ENCODE measurements at places on chromosomes 4 and X.

GRCh38 chr4:99878604-99879003 is 15.6 kb downstream of the LAMTOR3 start:
- no peak for DNase-seq

GRCh38 chrX:131988236-131988635 is 34.9 kb upstream of the STK26 start:
- DNase-seq, result no peak

GRCh38 chr4:105558277-105558676 is 5.9 kb downstream of the ARHGEF38 start:
- DNase-seq, result no peak

DNA sequence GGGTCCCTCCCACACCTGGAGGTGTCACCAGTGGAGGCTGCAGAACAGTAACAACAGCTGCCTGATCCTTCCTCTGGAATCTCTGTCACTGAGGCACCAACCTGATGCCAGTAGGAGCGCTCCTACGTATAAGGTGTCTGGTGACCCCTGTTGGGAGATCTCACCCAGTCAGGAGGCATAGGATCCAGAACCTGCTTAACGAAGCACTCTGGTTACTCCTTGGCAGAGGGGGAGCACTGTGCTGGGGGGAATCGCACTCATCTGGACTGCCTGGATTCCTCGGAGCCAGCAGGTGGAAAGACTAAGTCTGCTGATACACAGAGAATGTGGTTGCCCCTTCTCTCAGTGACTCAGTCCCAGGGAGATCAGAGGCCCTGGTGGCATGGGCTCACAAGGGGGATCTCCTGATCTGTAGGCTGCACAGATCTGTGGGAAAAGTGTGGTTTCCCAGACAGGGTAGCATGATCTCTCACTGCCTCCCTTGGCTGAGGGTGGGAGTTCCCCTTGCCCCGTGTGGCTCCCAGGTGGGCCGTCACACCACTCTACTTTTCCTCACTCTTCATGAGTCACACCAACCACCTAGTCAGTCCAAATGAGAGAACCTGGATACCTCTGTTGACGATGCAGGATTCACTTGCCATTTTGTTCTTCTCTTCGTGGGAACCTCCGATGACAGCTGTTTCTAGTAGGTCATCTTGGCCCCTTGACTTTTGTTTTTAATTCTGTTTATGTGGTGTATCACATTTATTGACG is 305.9 kb downstream of the IDS start:
- no peak for DNase-seq

DNA sequence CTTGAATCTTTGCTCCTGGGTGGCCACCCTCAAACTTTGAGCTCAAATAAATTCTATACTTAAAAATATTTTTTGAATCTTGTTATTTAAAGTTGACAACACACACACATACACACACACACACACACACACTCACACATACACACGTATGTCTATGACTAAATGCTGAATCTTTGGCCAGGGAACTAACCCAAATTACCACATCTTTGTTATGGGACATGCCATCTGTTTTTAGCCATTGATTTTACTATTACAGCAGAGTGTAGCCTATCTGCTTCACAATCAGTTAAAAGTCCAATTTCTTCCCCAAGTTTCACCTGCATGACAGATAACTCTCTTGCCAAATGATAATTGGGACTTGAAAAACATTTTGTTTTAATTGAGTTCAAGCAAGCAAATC is 45.0 kb upstream of the USP46 start:
- no peak for DNase-seq

- DNase-seq, result no peak
These were observed 11.6 kb upstream of the ARHGAP36 start for GRCh38 chrX:131046596-131046995.

GRCh38 chr4:127080141-127080540 is 552.6 kb upstream of the INTU start:
- no peak for DNase-seq

DNA sequence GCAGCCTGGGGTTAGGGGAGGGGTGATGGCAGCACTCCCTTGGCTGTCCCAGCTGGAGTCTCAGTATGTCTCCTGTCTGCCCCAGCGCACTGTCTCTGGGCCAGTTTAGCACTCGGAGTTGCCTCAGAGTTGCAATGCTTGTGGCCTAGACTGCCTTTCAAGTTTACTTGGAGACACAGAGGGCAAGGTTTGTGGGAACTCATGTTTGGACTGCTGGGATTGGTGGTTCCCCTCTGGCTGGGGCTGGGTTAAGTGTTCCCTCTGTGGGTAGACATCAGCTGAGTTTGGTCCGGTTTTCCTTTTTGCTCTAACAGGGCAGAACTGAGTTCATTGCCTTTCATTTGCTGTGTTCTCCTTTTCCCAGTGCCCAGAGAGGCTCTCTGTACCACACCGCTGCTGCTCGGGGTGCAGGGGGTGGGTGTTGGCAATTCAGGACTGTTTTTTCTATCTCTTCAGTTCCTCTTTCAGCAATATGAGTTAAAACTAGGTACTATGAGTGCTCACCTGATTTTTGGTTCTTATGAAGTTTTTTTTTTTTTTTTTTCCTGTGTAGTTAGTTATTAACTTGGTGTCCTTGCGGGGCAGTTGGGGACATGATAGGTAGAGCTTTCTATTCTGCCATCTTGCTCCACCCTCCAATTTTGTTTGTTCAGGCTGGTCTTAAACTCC is 17.2 kb downstream of the RAB33B start:
- no peak for DNase-seq

DNA sequence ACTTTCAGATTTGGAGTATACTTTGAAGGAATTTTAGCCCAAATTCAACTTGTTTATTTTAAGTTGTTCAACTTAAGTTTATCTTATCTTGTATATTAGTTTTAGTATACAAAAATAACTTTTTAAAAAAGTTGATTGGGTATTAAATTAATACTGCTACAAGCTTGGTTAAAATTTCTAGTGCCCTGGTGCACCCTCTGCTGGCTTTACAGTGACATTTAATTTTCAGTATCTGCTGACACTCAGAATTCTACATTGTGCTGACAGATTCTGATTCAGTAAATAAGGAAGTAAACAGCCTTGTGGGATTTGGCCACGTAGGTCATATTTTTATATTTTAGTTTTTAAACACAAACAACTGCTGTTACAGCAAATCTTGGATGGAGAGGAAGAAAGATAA is 2.9 kb downstream of the EDA start:
- DNase-seq, result no peak

- DNase-seq, result peak; percentile 17
These were observed 69.4 kb upstream of the AGA start for GRCh38 chr4:177511611-177512010.

- no peak for DNase-seq
These were observed 38.6 kb upstream of the NEIL3 start for GRCh38 chr4:177271091-177271490.

GRCh38 chr4:111018216-111018615 is 395.3 kb upstream of the PITX2 start:
- DNase-seq, result no peak

DNA sequence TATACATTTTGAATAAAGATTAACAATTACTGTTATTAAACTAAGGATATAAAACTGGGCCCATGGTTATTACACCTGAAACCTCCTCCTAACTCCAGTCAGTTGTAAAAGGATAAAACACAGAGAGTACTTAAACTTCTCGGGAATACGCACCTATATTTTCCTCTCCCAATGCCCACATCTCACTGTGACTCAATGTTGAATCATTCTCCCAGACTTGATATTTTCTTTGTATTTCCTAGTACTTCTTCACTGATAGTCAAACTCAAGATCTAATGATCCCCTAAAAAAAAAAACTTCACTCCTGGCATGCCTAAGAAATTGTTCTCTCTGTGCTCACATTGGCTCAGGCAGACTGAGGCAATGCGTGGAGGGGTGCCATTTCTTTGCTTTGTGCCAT is 212.5 kb upstream of the DKK2 start:
- DNase-seq, result no peak

- DNase-seq, result no peak
These were observed 32.7 kb downstream of the NFKB1 start for GRCh38 chr4:102533904-102534303.

GRCh38 chr4:27206009-27206408 is 345.4 kb downstream of the STIM2 start:
- no peak for DNase-seq

- DNase-seq, result no peak
These were observed 249.8 kb downstream of the ANTXR2 start for GRCh38 chr4:79823148-79823763.

DNA sequence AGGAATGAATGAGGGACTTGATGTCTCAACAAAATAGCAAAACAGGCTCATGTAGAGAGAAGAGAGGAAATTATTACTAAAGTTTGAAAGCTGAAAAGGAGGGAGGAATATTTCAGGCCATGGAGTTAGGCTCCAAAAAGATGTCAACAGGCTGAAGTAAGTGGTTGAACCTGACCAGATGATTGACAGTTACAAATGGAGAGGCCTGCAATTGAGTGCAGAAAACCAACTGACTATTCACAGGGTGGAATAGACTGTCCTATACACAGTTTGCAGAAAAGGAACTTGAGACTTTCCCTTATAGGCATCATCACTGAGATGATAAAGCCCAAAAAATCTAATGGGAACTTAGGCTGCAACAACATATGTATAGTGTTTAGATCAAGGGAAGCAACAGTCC is 233.3 kb downstream of the AR start:
- DNase-seq, result no peak

- DNase-seq, result no peak
These were observed 48.1 kb upstream of the TSPAN7 start for GRCh38 chrX:38513112-38513742.

GRCh38 chr4:110088670-110089069 is 109.7 kb downstream of the ELOVL6 start:
- no peak for DNase-seq

DNA sequence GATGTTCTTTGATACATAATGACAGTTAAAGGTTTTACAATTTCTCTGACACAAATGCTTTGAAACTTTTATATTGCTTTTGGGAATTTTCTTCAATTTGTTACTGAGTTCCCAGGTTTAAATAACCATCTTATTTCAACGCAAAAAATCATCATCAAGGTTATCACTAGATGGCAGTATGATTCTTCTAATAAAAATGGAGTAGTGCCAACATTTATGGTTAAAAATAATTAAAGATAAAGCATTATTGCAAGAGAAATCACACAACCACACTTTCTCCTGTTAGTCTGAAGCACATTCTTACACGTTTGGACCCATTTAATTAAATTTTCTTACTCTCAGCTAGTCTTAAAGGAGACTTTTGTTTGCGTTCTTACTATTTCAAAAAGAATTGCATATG is 611.3 kb upstream of the CPXCR1 start:
- DNase-seq, result no peak

GRCh38 chr4:183852910-183853547 is 52.1 kb upstream of the STOX2 start:
- DNase-seq, result no peak

DNA sequence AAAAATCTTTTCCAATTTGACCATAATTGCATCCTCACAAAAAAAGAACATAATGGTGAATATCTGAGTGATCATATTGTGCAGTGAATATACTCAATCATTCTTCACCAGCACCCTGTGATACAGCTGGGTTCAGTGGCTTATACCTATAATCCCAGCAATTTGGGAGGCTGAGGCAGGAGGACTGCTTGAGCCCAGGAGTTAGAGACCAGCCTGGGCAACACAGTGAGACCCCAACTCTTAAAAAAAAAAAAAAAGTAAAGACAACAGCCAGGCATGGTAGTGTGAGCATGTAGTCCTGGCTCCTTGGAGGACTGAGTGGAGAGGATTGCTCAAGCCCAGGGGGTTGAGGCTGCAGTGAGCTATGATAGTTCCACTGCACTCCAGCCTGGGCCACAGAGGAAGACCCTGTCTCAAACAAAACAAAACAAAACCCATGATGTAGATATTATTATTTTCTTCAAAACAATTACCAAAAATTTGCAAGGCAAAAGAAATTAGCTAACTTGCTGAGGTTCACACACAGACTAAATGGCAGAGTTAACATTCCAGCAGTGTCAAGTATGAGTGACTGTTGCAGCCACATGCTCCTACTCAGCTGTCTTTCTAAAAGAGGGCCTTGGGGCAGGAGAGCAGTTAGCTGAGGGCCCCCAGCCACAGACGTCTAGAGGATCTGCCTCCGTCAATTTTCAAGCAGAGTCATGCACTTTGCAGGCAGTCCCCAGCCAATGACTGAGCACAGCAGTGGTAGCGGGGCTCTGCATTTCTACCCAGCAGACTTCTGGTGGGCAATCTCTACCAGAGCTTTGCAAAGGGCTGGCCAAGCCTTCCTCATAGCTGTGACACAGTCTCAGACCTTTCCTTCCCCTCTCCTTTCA is 33.4 kb downstream of the ADGRA3 start:
- DNase-seq, result no peak

DNA sequence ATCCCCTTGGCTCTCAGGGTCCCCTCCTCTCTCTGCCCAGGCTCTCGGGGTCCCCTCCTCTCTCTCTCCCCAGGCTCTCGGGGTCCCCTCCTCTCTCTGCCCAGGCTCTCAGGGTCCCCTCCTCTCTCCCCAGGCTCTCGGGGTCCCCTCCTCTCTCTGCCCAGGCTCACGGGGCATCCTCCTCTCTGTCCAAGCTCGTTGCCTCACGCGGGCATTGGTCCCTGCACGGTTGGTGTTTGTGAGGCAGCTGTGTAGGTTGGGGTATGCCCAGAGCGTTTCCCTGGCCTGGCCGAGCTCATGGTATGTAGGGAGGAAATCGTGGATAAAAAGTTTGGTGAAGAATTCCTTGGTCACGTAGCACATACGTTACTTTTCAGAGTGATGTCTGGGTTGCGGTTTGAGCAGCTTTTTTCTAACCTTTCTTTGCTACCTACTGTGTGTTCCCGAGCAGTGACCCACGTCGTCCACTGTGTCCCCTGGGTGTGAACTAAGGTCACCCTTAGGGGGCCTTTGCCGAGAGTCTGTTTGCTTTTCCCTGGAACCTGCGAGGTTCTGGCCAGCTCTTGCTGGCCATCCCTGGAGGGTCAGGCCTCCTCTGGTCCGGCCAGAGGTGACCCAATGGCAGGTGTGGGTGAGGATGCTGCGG is 36.6 kb downstream of the PCGF3 start:
- no peak for DNase-seq

- DNase-seq, result no peak
These were observed 1687.5 kb downstream of the STIM2 start for GRCh38 chr4:28548136-28548535.

DNA sequence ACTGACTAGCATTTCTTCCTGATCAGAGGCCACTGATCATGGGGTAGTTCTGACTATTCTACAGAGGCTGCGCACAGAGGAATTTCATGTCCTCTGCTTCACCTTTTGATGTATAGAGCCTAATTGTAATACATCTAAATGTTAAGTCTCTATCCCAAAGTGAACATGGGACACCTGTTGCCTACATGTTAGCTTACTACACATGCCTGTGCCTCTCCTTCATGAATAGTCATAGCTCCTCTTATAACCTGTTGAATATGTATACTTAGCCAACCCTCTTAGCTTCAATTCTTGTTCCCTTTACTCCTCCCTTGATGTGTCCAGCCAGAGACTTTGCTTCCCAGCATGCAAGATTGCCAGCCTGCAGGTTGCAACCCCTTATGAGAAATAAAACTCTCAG is 9.6 kb upstream of the THOC2 start:
- DNase-seq, result no peak
